ENCODE measurements at places on chromosomes 5 and 9.

DNA sequence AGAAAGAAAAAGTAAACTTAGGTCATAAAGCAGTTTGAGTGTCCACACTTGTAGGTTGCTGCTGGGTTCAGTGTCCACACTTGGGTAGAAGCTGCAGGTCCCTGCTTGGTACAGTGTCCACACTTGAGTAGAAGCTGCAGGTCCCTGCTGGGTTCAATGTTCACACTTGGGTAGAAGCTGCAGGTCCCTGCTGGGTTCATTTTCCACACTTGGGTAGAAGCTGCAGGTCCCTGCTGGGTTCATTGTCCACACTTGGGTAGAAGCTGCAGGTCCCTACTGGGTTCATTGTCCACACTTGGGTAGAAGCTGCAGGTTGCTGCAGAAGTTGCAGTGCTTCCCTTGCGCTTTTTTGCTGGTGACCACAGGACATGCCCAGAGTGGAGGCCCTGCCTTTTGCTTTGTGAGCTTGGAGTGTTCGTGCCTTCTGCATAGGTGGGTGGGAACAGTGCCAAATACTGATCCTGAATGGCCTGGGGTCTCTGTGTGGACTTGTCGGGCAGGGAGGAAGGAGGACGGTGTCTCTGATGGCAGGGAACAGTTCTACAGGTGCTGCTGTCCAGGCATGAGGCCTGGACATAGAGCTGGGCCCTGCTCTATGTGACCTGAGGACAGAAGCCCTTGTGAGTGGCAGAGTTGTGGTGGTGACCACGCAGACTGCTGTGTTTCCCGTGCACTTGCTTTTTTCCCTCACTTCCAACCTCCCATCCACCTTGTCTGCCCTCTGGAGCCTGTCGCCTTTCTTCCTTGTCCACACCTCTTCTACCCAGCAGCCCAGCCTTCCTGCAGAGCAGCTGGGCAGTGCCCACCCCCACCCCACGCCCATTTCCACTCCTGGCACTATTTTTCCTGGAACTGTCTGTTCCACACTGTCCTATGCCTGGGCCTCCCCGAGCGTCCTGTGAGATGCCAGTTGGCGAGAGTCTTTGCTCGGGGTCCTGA lies 120.8 kb downstream of the EHMT1 start:
- no peak for DNase-seq

DNA sequence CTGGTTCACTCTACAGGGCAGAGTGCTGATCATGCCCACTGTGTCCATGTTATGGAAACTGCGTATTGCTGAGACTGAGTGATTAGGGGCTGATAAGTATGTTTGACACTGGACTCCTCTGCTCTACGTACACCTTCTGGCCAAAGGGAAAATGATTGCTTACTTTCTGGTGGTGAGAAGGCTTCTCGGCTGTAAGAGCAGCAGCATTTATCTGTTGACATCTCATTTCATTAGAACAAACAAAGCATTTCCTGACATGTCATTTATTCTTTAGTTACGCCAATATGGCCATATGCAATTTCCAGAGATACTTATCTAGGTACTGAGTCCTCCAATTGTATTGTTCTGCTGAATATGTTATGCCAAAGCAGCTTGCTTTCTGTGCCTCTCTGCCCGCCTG lies 5.6 kb downstream of the FAXDC2 start:
- no peak for DNase-seq

- DNase-seq: no peak
These were observed 21.7 kb downstream of the TCF7 start for GRCh38 chr5:134136221-134136631.

DNA sequence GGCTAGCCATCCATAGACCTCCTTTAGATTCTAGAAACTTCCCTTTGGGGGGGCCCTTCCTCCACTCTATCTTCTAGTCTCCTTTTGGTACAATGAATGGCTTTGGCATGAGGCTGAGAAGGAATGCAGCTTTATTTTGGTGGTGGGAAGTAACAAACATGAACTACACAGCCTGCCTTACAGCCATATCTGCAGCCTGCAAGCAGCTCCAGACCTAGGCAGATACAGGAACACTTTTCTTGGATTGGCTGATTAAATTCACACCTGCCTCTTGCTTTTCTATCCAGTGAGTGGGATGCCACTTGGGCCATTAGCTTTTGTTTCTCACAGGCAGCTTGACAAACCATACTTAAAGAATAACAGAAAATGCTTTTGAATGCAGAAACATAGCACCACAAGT lies 28.2 kb downstream of the NR6A1 start:
- DNase-seq: no peak

GRCh38 chr5:9373571-9373970 lies 172.3 kb downstream of the SEMA5A start:
- no peak for DNase-seq

DNA sequence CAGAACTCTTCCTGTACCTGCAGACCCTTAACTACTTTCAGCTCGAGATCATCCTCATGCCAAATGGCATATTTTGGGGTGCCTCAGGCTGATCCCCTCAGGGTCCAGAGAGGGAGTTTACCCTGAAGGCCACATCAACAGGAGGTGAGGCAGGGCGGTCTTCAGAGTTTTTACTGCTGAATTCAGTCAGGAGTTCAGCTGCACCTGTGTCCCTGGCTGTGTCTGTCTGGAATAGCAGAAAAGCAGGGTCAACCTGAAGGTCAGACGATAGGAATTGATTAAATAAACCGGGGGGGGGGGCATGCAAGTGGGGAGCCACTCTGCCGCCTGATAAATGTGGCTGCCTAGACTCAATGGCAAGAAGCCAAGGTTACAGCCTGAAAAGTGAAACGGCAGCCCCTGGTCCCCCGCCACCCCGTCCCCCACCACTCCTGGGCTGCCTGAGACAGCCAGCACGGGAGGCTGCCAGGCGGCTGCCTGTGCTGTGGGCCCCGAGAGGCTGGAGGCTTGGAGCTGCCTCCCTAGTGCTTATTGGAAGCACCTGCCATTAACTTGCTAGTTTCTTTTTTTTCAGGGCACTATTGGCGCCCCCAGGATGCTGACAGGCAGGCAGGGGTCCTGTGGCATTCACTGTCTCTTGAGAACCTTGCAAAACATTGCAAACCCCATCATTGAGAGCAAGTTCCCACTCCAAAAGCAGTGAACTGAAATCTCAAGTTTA lies 182.7 kb upstream of the PPP1R26 start:
- no peak for DNase-seq

All from HAP-1 (cell line).